ENCODE measurements at places on chromosomes 4 and X.

- DNase-seq: no peak
Measured at GRCh38 chr4:36651253-36651652, 369.8 kb downstream of the DTHD1 start.

DNA sequence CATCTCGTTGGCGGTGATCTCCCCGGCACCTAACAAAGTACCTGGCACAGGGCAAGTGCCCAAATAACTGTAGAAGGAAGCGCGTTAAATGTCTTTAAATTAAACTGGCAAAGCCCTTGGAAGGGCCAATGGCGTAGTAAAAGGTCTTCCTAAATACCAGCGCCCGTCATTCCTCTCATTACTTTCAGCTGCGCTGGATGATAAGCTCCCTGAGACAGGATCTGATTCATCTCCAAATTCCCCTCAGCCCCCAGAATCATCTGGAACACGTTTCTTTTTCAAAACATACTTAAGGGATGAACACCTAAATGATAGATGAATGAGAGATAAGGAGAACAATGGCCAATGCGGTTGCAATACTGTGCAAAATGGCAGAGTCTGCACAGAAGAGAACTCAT lies 95.1 kb downstream of the AFAP1 start:
- DNase-seq: no peak

DNA sequence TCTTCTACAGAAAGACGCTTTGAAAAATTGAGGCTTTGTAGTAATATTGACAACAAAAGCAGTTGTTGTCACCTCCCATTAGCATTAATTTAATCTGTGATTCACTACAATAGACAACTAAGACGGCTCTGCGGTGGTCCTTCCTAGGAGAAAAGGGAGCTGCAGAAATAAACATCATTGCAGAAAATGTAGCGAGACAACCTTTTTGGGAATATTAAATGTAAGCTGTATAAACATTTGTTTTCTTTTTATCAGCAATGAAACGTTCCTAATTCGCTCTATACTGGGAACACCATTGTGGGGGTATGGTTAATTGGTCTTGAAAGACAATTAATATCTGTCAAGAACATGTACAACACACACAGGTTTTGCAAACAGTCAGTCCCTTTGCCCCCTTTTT lies 583.3 kb upstream of the TENM3 start:
- no peak for DNase-seq

DNA sequence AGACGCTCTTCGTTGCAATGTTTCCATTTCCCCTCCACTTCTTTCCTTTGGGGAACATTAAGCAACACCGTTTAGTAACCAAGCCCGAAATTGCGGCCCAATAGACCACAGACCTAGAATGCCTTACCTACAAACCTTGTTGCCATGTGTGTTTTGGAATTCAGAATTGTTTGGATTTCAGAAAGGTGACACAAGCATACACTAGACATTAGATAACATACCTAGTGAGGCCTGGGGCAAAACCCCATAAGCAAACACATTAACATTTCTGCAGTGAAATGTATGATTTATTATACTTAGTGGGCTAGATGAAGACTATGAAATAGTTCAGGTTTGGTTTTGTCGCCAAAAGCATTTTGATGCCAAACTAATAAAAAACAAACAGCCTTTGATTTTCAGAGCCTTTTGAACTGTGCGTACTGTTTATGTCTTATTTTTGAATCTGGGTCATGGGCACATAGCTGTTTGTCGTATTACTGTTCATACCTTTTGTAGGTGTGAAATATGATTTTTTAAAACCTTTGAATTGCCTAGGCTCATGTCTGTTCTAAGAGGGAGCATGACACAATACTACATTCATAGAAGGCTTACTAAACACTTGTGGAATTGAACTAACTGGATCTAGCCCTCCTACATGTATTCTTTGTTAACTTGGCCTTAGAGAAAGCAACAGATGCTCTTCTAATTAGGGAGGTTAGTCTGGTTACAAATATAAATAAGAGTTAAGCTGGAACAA lies 88.6 kb upstream of the TMEM164 start:
- no peak for DNase-seq

- DNase-seq: no peak
Measured at GRCh38 chrX:115650449-115650848, 89.5 kb downstream of the PLS3 start.

DNA sequence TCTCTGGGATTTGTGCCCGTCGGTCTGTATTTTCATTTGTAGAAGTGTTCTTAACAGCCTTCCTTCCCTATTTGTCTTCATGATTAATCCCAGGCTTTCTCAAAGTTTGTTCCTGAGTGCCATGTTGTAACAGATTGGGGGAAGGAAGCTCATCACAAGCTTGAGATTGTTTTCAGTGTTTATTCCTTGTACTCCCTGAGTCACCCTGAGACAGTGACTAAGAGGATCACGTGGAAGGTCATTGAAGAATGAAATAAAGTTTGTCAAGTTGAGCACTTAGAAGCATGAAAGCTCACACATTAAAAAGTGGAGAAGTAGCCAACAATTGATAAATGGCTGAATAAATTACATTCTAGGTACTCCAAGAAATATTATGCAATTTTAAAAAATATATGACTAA lies 153.5 kb upstream of the FAM241A start:
- DNase-seq: no peak

DNA sequence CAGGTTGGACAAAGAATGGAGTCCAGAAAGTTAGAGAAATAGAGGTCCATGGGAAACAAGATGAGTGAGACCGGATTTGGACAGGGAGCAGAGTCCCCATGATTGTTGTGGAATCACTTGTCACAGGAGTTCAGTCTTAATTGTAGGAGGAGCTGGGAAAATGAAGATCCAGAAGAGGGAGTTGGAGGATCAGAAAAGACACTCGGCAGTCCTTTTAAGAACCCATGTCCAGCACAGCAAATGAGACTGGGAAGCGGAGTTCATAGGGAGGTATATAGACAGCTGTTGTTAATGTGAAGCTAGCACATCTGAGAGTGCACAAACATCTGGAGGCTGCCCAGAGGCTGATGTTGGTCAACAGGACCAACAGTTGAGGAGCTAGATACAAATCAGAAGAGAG lies 111.4 kb upstream of the RXFP1 start:
- DNase-seq: no peak

DNA sequence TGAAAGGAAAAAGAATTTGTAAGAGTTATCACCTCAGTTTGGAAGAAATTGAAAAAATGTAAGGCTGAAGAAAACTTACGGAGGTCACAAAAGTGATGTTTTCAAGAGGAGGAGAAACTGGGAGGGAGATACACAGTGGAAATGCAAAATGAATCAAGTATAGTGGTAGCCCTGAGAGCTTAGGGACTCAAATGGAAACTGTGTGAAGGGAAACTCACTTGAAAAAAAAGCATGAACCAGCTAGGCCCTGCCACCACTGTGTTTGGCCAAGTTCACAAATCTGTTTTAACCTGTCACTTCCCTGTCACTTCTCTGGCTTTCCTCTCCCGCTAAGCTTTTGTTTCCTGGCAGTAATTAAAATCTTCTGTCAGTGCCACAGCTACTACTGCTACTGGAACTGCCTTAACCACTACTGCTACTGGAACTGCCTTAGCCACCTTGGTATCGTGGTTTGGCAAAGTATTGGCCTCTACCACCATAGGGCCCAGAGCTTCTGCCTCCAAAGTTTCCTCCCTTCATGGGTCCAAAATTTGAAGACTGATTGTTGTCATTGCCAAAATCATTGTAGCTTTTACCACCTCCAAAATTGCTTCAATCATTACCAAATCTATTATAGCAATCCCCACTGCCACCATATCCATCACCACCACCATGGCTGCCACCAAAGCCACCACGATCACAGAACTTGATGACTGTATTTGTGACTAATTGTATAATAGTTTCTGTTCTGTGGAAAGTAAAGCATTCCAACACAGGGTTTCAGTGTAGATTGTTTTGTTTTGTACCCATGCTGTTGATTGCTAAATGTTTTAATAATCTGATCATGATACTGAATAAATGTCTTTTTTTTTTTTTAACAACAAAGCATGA lies 41.5 kb downstream of the SMARCA5 start:
- no peak for DNase-seq

DNA sequence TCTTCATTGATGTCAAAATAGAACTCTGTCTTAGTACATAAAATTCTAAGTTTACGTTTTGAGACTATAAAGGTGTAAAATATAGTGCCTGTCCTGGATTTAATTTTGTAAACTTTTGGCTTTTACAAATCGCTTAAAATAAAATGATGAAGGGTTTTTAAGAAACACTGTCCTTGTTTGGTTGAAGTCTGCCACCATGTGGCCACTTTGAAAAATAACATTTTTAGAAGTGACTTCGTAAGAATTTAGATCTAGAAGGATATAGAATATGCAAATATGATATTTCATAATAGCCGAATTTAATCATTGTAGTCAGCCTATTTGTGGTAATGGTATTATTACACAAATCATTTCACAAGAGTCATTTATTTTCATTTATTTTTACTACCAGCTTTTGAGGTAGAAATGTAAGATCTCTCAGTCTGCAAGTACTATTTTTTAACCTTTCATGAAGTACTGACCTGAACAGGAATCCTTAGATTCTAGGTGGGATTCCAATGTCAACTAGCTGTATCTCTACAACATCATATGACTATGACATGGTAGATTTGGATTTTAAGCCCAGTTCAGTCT lies 31.0 kb upstream of the FAT4 start:
- no peak for DNase-seq

GRCh38 chr4:8023696-8024033 lies 84.0 kb upstream of the AFAP1 start:
- no peak for DNase-seq

- no peak for DNase-seq
Measured at GRCh38 chr4:125111323-125111722, 203.4 kb upstream of the FAT4 start.

DNA sequence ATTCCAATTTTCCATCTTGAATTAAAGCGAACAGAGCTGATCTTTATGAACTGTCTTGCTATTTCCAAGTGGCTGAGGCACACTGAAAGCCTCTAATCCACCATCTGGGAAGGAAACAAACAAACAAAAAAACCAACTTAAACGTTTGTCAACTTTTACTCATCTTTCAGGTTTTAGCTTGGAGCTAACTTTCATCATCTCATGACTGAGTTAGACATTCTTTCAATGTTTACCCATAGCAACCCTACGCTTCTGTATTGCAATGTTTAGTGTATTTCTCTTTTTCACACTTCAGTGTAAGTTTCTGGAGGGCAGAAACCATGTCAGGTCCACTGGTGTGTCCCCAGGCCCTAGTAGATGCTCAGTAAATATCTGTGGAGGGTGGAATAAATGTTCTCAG lies 343.8 kb downstream of the GBA3 start:
- DNase-seq: no peak

DNA sequence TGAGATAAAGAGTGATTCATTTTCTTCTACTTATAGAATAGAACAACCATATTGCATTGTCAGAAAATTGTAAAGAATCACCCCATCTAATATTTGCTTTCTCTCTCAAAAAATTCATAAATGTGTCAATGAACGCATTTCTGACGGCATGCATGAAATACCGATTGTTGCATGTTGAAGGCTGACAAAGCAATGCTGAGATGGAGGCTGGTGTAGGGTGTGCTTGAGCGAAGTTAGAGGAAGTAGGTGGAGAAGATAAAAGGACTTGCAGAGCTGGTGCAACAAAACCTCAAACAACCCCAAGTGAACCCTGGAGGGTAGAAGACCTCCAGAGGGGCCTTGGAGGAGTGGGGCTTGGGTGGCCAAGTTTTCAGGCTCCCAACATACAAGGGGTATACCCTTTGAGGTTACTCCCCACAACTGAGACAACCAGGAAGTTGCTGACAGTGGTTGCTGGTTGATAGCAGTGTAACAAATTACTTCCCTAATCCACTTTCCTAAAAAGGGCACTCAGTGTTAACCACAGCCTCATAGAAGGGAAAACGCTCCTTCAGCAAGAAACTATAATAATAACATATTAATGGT lies 452.7 kb downstream of the NLGN4X start:
- DNase-seq: no peak

DNA sequence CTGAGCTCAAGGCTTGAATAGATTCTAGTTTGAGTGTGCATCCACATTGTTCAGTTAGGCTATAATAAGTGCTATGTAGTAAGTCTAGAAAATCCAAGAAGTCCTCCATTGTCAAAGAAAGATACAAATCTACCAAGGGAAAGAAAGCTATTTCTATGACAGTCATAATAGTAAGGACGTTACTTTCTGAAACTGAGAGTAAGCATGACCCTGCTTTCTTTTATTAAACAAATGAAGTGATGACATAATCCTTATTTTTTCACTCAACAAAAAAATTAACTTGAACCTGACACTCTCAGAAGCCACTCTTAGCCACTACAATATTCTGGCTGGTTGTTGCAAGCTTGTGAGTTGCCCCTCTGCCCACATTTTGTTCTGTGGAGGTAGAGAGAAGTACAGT lies 33.8 kb upstream of the AMELX start:
- no peak for DNase-seq

GRCh38 chrX:13955975-13956374 lies 73.7 kb downstream of the GEMIN8 start:
- DNase-seq: no peak

- DNase-seq: no peak
Measured at GRCh38 chr4:81348778-81349094, 123.0 kb downstream of the RASGEF1B start.

GRCh38 chr4:76504613-76505465 lies 69.8 kb downstream of the SHROOM3 start:
- no peak for DNase-seq

- DNase-seq: no peak
Measured at GRCh38 chrX:26672571-26672970, 456.6 kb downstream of the MAGEB5 start.

DNA sequence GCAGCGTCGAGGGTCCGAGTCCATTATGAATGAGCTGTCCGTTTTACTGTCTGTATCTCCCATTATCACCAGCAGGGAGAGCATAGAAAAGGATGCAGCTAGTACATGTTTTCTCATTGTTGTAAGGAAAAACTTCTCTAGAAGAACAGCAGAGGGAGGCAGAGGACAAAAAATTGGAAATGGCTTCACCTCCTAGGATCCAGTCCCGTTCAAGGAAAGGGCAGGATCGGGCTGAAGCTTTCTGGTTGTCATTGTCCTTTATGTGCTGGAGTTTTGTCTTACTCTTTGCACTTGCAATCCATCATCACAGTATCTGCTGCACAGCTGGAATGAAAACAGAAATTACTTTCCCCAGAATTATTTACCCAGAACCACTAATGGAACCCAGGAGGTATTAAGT lies 14.7 kb downstream of the NDP start:
- DNase-seq: peak; percentile 10

Data from NCI-H187 treated with DMSO at 0.1 percent for 48 hours (cell line).